ENCODE measurements at places on chromosomes 11 and 22.
A peak's percentile ranks its signal among the peaks of the same experiment; 100 is the strongest.

DNA sequence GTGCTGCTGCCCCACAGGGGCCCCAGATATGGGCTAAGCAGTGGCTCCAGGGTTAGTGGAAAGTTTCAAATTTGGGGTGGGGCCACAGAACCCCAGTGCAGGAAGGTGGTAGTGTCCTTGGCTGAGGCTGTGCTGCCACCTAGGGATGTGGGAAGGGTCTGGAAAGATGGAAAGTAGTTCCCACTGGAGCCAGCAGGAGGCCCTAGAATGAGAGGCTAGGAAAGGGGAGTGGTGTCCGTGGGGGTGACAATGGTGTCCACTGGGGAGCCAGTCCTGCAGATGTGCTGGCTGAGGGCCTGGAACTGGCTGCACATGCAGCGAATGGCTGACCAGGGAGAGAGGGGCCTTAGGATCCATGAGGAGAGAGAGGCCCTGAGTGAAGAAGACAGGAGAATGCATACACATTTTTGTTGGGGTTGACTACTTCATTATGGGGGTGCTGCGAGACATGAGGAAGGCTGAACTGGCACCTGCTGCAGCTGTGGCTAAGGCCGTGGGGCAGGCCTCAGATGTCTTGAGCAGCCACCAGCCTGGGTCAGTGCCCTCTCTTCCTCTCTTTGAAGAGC is 21.1 kb downstream of the RFPL3 start:
- DNase-seq: peak; percentile 30

- DNase-seq: no peak
These were observed 76.2 kb downstream of the SLC1A2 start for GRCh38 chr11:35343033-35343598.

GRCh38 chr11:61028135-61028729 is 56.8 kb downstream of the CD6 start:
- DNase-seq: no peak

DNA sequence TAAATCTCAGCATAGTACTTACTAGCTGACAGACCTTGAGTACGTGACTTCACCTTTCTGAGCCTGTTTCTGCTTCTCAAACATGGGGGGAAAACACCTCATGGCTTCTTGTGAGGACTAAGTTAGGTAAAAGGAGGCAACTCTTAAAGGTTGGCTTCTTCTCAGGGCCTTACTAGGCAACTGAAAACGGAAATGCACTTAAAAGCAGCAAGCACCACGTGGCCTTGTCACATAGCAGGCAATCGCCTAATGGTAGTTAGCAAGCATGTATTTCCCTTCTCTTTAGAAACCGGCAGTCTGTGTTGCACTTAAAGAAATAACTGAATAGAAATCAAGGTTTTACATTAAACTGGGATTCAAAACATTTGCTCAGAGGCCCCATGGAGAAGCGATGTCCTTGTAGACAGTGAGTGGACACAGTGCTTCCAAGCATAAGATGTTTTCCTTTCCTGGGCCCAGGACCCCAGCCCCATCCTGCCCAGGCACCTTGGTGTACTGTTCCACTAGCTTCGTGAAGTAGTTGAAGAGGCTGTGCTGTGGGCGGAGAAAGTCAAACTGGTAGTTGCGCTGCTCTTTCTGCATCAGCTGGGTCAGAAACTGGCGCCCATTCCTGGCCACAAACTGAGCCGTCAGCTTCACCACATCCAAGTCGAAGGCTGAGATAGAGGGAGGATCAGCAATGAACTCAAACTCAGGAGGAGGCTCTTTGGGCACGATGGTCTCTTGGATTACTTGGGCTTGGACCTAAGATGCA is 12.1 kb downstream of the SF3A1 start:
- DNase-seq: no peak

GRCh38 chr11:12749442-12749841 is 75.2 kb downstream of the TEAD1 start:
- DNase-seq: no peak

- DNase-seq: no peak
These were observed 76.2 kb downstream of the GALNT18 start for GRCh38 chr11:11545285-11546275.

DNA sequence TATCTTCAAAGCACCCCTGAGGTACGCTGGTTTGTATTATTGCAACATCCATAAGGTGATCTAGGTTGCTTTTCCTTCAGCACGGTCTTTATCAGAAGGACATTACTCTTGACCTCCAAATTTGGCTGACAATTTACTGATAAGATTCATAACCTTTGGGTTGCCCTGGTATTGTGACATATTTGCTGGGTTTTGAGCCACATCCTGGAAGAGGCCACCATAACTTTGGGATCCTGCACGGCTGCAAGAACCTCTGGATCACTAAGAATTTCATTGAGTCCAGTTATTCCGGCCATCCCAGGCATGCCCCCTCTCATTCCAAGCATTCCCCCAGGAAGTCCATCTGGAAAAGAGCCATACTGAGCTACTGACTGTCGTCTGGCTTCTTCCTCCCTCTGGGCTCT is 6.5 kb upstream of the PLET1 start:
- DNase-seq: peak; percentile 19

DNA sequence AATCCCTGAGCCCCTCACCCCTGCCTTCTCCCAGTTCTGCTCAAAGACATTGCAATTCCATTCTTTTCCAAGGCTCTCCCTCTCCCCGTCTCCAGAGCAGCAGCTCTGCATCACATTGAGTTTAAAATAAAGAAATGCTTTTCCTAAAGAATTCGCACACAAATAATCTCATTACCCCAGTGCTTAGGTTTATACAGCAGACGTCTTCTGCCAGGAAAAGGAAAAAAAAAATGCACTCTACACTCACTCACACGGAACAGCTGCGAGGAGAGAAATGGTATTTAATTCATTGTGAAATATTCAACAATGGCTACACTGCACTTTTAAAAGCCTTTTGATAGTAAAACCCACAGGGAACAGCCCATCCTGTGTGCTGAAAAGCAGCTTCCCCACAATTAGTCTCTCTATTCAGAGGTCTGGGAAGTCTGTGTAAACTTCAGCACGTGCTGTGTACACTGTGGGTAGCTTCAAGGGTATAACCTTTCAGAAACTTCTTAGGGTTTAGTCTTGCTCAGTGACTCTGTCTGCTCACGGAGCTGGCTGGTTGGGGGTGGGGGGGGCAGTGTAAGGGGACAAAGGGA is 42.8 kb downstream of the ETS1 start:
- peak; percentile 44 for DNase-seq

GRCh38 chr11:10413268-10413667 is 41.8 kb upstream of the AMPD3 start:
- DNase-seq: no peak

- DNase-seq: peak; percentile 53
These were observed 2.3 kb downstream of the GATD1 start for GRCh38 chr11:774873-775592.

- DNase-seq: no peak
These were observed 426.4 kb downstream of the CTTN start for GRCh38 chr11:70824605-70825245.

DNA sequence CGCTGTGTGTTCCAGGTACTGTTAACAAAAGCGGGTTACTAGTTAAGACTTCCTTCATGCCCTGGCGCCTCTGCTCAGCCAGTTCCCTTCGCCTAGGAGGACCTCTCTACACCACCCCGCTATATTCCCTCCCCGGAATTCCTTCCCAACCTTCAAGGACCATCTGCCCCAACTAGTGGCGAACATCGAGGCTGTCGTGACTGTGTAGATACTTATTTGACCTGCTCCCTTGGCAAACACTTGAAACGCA is 450 bp upstream of the BCL2L13 start:
- DNase-seq: peak; percentile 62

- DNase-seq: peak; percentile 56
These were observed 682.6 kb downstream of the KCNA4 start for GRCh38 chr11:29333993-29334775.

- peak; percentile 98 for DNase-seq
These were observed at the start of gene CBL for GRCh38 chr11:119205574-119206510. Gene CBL, plus strand, starts transcription at chr11:119206339. Its CDS starts 79 bp downstream, at chr11:119206418.

DNA sequence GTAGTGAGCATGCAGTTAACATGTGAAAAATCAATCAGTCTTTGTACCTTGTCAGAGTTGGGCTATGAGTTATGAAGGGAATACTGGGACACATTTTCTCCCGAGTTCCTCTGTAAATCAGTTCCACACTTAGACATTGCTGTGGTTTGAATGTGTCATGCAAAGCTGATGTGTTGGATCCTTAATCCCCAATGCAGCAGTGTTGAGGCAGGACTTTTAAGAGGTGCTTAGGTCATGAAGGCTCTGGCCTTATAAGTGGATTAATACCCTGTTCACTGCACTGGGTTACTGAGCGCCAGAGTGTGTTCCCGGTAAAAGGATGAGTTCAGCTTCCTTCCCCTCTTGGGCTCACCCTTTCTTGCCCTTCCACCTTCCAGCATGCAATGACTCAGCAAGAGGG is 742.1 kb upstream of the TENM4 start:
- DNase-seq: no peak

DNA sequence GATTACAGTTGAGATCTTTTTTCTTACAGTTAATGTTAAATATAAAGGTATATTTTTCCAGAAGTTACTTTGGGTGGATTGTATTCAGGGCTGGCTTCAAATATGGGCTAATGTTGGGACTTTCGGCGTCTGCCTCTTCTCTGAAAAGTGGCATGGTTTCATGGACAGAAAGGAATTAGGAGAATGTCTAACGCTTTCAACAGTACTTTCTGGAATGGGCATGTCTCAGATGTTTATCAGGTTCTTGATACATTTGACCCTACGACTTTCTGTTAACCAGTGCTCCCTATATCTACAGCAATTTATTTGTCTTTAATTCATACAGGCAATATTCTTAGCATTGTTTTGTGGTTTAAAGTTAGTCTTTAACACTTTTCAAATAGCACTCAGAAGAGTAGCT is 33.7 kb downstream of the ZC3H12C start:
- DNase-seq: no peak

DNA sequence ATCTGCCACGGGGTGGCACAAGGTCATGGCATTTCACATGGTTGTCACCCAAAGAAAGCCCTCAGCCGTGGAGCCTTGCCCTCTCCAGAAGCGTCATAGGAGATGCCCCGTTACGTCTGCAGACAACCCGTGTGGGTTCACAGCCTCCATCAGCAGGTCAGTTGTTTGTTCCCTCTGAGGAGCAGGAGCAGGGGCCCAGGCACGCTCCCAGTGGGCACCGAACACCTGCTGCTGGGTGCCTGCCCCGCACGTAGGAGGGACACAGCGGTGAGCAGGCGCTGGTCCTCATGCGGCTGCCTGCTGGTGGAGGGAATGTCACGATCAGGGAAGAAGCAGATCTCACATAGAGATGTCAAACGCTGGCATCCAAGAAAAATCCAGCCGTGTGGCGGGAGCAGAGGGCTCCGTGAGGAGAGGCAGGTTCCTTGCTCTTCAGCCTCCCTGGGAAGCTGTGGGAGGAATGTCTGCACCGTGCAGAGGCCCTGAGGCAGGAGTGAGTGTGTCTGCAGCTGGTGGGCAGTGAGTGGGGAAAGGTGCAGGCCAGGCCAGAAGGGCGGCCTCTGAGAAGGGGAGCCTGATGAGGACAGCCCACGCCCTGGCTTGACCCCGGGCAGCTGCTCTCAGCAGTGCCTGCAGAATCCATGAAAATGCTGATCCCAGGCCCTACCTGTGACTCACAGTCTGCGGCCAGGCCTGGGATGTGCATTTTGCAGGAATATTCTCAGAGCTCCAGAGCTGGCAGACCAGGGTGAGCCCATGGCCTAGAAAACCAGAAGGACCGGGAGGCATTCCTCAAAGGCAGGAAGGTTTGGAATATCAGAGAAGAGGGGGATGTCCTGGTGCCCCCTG is 36.4 kb upstream of the TH start:
- no peak for DNase-seq

- no peak for DNase-seq
These were observed 207.1 kb upstream of the ARHGAP20 start for GRCh38 chr11:110919241-110919922.

DNA sequence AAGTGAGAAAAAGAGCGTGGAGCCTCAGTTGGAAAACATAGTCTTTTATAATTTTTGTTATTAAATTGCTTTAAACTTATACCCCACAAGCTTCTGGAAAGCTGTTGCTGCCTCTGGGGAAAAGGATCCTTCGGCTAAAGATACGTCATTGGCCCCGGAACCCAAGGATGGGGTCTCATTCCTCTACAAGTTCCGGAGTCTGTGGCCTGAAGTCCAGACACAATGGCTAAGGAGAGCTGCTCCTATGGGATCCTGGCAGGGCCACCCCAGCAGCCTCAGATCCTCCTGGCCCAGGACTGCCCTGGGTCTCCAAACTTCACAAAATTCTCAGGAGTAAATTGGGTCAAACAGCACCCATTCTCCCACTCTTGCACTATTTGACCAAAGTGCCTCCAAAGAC is 5.9 kb downstream of the WT1 start:
- no peak for DNase-seq

GRCh38 chr11:87832211-87832610 is 343.0 kb downstream of the RAB38 start:
- DNase-seq: no peak

- peak; percentile 85 for DNase-seq
These were observed 2.8 kb upstream of the ROBO4 start for GRCh38 chr11:124900464-124900863.

GRCh38 chr11:132590986-132591385 is 941.3 kb downstream of the OPCML start:
- no peak for DNase-seq

DNA sequence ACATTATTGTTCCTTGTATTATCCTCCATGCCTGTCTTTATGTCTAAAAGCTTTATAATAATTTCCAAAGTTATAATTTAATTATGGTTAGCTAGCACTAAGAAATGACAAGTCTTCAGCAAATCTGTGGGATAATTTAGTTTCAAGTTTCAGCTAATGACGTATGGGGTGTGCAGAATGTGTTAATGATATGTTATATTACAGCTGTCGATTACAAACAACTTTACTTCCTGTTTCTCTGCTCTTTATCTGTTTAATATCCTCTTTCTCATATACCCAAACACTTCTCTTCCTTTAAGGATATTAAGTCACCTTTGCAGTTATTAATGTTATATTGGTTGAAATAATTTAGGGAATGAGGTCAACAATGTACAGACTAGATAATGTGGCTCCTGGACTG is 161.8 kb downstream of the CASP12 start:
- DNase-seq: no peak

DNA sequence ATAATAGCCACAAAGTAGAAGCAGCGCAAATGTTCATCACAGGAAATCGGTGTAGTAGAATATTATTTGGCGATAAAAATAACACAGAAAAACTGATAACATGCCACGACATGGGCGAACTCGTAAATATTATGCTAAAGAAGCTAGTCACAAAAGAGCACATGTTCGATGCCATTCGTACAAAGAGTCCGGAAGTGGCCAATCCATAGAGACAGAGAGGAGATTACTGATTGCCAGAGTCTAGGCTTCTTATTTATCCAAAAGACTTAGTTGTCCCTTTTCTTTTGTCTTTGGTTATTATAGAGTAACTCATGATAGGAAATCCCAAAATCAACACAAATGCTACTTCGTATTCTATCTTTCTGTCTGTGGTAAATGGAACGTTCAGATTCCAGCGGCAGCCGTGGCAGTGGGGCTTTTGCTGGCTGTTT is 56.5 kb downstream of the MED15 start:
- DNase-seq: no peak

All from GM03348 (cell line).